ENCODE measurements at places on chromosomes 13 and 19.

DNA sequence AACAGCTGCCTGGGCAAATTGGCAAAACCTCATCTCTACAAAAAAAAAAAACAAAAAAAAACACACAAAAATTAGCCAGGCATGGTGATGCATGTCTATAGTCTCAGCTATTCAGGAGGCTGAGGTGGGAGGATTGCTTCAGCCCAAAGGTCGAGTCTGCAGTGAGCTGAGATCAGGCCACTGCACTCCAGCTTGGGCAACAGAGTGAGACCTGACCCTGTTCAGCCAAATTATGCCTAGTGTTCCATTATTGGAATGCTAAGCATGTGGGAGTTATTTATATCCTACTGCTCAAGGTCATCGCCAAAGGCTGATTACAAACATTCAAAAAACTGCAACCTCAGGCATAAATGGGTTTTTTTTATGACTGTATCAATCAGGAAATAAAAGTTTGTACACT, 1251.0 kb upstream of the PCDH9 start:
- DNase-seq, result no peak

DNA sequence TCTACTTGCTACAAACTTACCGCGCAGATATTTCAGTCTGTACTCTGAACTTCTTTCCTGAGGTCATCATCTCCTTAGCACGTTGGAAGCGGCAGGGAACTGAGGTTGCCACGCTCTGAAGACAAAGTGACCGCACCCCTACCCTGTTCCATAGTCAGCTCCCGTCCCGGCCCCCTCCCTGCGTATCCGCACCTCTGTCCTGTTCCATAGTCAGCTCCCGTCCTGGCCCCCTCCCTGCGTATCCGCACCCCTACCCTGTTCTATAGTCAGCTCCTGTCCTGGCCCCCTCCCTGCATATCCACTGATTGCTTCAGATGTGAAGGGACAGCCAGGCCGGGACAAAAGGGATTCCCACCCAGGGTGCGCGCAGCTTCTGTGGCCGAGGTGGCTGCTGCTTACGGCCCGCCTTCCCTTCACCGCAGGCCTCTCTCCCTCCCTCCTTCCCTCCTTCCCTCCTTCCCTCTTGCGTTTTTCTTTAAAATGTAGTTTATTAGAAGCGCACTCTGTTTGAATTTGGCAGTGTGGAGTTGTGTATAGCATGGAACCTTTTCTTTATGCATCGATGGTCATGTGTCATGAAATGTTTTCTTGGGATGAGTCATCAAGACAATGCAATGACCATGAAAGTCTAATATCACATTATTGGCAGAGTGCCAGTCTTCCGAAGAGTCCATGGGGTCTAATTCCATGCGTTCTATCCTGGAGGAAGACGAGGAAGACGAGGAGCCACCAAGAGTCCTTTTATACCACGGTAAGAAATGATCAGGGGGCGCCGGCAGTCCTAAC, 21.9 kb upstream of the NDUFS7 start:
- DNase-seq, result no peak

DNA sequence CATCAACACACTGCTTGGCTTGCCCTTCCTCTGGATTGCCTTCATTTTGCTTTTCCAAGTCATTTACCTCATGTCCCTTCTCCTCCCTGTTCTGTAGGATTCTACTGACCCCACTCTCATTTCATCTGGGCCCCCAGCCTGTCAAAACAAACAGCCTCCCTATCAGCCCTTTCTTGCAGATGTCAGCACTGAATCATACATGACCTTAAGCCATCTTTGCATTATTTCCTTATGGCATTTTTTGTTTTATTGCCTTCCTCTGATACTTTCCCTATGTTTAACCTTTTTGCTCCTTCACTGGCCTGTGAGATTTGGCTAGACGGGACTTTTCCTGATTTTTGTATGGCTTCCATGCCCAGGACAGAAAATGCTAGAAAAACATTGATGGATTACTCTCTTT, 8.7 kb downstream of the LRCH1 start:
- no peak for DNase-seq

GRCh38 chr19:371501-372168, 27.0 kb upstream of the MIER2 start:
- DNase-seq, result no peak

GRCh38 chr13:31675440-31675953, 63.8 kb upstream of the RXFP2 start:
- DNase-seq, result no peak

Data from natural killer cell treated with Interleukin-12 subunit alpha and Interleukin-12 subunit beta and Interleukin-15 and Interleukin-18, amount 100 ng/mL, for 72 hours (primary cell).